Left ventricle myocardium inferior (tissue), 1 donor: ENCODE measurements at places on chromosomes 4 and X. TPM values are rescaled to one million over a fixed set of nuclear protein-coding genes. Genes with fewer than 3 reads are reported as not detected.
A peak's percentile ranks its signal among the peaks of the same experiment; 100 is the strongest.

TRIM60 gene
- not detected for total RNA-seq

CPZ gene
- 0.27 TPM for total RNA-seq

PHOX2B gene
- total RNA-seq = not detected

PCDH19 gene
- 0.38 TPM for total RNA-seq

CXorf66 gene
- not detected for total RNA-seq

FRG1 gene
- 32.7 TPM for total RNA-seq

IL15 gene
- total RNA-seq = 2.2 TPM

AREG gene
- 0.55 TPM for total RNA-seq

EGFL6 gene
- total RNA-seq = not detected

LDB2 gene
- total RNA-seq = 29.6 TPM

SPANXN4 gene
- total RNA-seq = not detected

ETDB gene
- not detected for total RNA-seq

GRCh38 chr4:119005928-119006460 is 117.3 kb downstream of the SYNPO2 start:
- DNase-seq = no peak

DNA sequence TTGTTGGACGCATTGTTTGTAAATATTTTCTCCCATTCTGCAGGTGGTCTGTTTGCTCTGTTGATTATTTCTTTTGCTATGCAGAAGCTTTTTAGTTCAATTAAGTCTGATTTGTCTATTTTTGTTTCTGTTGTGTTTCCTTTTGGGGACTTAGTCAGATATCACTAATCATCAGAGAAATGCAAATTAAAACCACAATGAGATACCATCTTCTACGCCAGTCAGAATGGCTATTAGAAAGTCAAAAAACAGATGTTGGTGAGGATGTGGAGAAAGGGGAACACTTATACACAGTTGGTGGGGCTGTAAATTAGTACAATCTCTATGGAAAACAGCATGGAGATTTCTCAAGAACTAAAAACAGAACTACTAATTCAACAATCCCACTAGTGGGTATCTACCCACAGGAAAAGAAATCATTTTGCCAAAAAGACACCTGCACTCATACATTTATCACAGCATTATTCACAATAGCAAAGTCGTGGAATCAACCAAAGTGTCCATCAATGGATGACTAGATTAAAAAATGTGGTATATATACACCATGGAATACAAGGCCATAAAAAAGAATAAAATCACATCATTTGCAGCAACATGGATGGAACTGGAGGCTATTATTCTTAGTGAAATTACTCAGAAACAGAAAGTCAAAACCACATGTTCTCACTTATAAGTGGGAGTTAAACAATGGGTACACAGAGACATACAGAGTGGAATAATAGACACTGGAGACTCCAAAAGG is 8.1 kb downstream of the COQ2 start:
- no peak for DNase-seq

- DNase-seq = no peak
Measured at GRCh38 chr4:6851431-6851830, 58.2 kb upstream of the TBC1D14 start.

- DNase-seq = no peak
Measured at GRCh38 chrX:70134116-70134477, 850 bp downstream of the IGBP1 start.

GRCh38 chrX:152614791-152615190 is 22.9 kb upstream of the GABRQ start:
- DNase-seq = no peak

DNA sequence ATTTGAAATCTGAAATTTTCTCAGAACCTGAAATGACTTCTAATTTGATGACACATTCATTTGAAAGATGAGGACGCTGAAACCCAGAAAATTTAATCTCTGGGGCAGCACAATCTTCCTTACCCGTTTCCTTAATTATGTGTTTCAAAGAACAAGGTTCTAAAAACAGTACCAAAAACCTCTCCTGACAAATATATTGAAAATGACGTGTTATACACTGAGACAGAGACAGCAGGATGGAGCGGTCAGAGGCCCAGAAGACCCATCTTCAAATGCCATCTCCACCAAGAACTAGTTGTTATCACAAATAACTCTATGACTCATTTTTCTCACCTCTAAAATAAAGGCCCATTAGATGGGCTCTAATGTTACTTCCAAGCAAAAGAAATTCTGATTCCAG is 177.3 kb downstream of the NSUN7 start:
- no peak for DNase-seq

- DNase-seq = peak; percentile 90
Measured at GRCh38 chr4:81471588-81472280, at the start of gene RASGEF1B. RASGEF1B (minus strand) TSS chr4:81471907; CDS start chr4:81459508, 12,399 bp downstream.

- no peak for DNase-seq
Measured at GRCh38 chrX:130952266-130953043, 49.4 kb upstream of the ENOX2 start.

- DNase-seq = no peak
Measured at GRCh38 chr4:180790471-180790870, 1452.7 kb upstream of the TENM3 start.

GRCh38 chr4:140893939-140894338 is 137.8 kb upstream of the TBC1D9 start:
- no peak for DNase-seq

DNA sequence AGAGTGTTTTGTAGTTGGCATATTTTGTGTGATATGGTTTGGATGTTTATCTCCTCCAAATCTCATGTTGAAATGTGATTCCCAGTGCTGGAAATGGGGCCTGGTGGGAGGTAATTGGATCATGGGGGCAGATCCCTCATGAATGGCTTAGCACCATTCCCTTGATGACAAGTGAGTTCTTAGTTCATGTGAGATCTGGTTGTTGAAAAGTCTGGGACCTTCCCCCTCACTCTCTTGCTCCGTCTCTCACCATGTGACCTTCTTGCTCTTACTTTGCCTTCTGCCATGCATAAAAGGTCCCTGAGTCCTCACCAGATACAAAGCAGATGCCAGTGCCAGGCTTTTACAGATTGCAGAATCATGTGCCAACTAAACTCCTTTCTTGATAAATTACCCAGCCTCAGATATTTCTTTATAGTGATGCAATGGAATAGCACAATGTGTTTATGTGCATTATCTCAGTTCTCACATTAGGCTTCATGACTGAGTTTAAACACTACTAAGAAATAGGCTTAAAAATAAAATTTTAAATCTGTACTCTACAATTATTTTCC is 1348.8 kb downstream of the STIM2 start:
- no peak for DNase-seq

DNA sequence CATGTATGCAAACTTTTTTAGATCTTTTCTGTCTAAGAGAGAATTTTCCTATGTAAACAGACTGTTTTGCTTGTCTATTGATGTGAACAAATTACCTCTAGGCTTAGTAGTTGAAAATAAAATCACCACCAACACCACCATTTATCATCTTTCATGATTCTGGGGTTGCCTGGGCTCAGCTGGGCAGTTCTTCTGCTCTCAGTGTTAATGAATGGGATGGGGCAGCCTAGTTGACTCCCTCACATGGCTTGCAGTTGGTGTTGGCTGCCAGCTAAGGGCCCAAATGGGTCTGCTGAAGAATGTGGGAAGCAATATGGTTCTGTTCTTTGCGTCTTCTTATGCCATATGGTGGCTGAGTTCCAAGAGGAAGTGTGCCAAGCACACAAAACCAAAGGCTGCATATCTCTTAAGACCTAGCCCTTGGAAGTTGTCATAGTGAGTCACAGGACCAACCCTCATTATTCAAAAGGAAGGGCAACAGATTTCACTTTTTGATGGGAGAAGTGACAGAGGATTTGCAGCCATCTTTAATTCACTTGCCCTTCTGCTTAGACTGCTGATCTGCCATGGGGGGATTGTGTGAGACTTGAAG is 17.9 kb downstream of the REELD1 start:
- DNase-seq = no peak

DNA sequence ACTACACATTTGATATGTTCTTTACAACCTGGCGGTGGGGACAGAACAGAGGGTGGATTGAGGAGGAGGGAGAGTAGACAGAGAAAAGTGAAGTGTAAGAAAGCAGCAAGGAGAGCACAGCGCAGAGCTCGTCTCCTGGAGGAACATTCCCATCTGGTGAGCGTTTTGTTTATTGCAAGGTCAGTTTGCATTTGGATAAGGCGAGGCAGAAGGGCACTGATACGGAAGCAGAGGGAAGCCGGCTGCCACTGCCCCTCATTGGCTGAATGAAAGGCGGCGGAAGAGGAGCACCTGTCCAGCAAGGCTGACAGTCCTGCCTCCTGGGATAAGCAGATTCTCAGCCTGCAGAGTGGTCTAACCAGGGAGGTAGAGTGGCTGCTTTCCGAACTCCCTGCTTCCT is 83.2 kb downstream of the GPR143 start:
- no peak for DNase-seq

DNA sequence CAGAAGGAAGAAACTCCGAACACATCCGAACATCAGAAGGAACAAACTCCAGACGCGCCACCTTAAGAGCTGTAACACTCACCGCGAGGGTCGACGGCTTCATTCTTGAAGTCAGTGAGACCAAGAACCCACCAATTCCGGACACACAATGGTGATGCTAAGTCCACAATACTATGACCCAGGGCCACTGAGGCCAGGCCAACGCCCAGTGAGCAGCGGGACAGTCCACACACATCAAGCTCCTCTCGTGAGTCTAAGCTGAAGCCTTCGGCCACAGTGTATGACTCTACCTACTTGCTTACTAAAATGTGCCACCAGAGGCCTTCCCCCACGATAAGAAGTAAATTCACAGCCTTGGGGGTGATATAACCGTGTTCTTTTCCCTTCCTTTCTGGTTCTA is 10.2 kb upstream of the CDKN2AIP start:
- DNase-seq = no peak

DNA sequence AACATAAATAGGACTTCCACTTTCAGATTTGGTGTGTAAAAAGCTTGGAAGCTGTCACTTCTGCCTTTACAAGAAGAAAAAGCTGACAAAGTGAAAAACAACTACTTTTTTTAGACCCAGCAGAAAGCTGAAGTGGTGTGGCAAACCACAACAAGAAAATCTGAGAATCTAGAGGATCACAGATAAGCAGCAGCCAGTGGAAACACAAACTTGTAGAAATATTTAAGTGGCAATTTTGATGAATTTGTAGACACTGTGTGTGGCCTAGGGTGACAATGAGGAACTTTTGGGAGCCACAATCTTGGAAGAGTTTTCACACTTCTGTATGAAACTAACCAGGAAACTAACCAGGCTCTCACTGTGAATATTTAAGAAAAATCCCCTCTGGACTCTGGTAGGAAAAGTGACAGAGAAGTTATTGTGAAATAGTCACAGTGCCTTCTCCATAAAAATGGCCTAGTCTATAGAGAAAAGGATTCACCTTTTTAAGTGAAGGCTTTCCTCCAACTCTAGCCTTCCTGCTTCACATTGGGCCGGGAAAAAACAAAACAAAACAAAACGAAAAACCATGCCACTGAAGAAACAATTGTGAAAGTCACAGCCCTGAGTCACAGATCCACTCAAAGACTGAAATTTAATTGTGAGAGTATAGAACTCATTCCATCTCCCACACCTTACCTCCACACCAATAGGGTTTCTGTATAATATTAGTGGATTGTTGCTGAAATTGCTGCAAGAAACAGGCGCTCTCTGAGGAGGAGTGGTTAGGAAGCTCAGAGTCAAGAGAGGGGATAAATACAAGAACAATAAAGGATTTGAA is 26.7 kb upstream of the GUCY1A1 start:
- no peak for DNase-seq

GRCh38 chr4:86917212-86918039 is 17.4 kb upstream of the AFF1 start:
- no peak for DNase-seq

GRCh38 chrX:64230123-64230970 is at the start of gene ASB12:
ASB12 (minus strand) TSS chrX:64230607; CDS start chrX:64225650, 4,957 bp downstream.
- no peak for DNase-seq

DNA sequence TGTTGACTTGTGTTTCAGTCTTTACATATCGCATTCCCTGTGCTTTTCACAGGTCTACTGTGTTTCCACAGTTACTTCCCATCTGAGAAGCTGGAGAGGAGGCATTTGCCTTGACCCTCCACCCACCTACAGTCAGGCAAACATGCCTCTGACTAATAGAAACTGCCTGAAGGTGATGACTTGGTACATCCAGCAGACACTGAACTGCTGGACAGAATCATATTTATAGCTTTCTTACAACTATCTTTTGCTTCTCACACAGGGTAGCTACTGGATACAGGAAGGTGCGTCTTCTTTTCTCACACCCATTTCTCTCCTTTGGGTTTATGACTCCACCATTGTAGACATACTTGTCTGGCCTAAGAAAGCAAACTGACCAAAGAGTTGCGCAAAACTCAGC is 58.0 kb downstream of the VGLL1 start:
- DNase-seq = no peak

DNA sequence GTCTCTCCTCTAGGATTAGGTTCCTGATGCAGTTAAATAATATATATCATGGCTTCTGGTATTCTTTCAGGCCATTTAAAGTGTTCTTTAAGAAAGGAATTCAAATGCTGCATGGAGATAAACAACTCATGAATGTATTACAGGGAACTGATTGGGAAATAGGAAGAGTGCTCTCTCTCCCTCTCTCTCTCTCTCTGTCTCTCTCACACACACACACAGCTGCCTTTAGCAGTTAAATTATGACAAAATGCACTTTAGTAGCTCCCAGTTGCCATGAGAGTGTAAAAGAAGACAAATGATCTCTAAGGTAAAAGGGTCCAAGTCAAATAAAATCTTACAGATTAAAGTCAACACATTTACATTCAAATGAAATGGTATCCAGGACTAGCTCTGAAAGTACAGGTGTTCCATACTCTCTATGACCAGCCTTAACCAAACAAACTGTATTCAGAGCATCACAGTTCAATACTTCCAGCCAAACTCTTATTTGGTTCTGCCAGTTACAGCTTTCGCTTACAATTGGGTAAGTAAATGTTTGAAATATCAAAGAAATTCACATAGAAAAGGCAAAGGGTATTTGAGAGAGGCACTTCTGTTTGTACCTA is 94.7 kb upstream of the CXXC4 start:
- no peak for DNase-seq

DNA sequence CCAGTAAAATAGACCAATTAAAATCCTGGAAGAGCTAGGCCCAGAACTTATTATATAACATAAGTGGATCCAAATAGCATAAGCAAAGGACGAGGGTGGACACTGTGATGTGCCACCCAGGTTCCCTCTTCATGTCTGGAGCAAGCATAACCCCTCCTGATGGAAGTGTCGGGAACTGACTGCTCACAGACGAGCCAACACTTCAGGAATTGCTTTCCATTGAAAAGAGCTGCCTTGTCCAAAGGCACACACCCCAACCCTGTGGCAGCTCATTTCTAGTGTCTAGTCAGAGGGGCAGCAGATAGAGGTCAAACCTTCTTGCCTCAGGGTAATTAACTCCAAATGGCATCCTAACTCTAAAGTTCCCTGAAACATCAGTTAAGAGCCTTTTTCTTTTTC is 15.3 kb downstream of the DDIT4L start:
- DNase-seq = no peak

GRCh38 chr4:83112231-83112630 is 2.3 kb downstream of the PLAC8 start:
- DNase-seq = no peak

- DNase-seq = no peak
Measured at GRCh38 chr4:140336730-140337129, 36.7 kb upstream of the SCOC start.
